ENCODE measurements at places on chromosomes 16 and 17.

GRCh38 chr17:75778861-75779249, 5.8 kb upstream of the UNK start:
- no peak for DNase-seq

DNA sequence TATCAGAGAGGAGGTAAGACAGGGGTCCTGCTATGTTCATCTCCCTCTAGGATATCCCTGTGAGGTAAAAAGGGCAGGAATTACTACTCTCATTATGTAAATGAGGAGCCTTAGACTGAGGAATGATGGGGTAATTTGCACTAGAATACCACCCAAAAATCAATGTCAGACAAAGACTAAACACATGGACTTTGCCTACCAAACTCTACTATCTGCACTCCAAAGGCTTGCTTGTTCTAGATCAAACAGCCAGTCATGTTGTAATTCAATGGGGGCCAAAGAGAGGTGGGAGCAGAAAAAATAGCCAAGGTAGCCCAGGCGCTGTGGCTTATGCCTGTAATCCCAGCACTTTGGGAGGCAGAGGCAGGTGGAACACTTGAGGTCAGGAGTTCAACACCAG, 120.7 kb downstream of the LYRM1 start:
- no peak for DNase-seq

DNA sequence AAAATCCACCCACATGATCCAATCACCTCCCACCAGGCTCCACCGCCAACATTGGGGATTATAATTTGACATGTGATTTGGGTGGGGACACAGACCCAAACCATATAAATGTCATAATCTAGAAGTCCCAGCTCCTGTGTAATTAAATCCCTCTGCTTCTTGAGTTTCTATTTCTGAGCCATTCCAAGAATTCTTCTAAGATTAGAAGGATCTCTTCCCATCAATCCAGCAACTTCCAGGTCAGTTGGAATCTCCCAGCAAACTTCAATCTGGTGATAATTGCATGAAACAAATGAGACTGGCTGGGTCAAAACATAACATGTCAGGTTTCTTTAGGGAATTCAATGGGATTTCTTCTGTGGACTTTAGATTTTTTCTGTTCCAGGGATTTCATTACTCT, 127.8 kb upstream of the CDH5 start:
- DNase-seq: no peak

- DNase-seq: no peak
These were observed 5.9 kb downstream of the CYB561 start for GRCh38 chr17:63440127-63440769.

DNA sequence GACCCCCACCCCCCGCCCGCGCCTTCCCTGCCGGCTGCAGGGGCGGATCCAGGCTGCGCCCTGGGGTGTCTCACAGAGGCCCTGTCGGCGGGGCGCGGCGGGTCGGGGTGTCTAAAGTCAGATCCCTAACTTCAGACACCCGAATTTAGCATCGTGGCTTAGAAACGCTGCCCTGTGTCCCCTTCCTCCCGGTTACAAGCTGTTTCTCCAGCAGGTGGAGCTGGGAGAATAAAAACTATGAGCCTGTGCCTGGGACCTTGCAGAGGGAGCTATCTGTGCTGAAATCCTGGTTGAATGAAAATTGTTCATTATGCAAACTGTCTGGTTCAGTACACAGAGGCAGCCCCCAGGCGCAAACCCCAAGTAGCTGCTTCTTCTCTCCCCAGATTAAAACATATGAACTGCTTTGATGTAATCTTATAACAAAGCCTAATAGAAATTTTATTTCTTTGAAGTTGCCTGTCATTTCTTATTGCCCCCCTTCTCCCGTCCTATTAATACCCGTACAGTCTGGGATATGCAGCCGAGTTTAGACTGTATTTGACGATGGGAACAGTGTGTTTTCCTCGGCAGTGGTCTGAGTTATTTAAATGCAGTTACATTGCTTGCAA, 79.0 kb downstream of the RPA1 start:
- DNase-seq: peak; percentile 96

GRCh38 chr16:30413112-30413806, 5.9 kb downstream of the ZNF771 start:
- DNase-seq: no peak

- no peak for DNase-seq
These were observed 25.0 kb downstream of the WNT3 start for GRCh38 chr17:46793541-46793940.

GRCh38 chr16:50509521-50510341, 38.5 kb upstream of the NKD1 start:
- no peak for DNase-seq

DNA sequence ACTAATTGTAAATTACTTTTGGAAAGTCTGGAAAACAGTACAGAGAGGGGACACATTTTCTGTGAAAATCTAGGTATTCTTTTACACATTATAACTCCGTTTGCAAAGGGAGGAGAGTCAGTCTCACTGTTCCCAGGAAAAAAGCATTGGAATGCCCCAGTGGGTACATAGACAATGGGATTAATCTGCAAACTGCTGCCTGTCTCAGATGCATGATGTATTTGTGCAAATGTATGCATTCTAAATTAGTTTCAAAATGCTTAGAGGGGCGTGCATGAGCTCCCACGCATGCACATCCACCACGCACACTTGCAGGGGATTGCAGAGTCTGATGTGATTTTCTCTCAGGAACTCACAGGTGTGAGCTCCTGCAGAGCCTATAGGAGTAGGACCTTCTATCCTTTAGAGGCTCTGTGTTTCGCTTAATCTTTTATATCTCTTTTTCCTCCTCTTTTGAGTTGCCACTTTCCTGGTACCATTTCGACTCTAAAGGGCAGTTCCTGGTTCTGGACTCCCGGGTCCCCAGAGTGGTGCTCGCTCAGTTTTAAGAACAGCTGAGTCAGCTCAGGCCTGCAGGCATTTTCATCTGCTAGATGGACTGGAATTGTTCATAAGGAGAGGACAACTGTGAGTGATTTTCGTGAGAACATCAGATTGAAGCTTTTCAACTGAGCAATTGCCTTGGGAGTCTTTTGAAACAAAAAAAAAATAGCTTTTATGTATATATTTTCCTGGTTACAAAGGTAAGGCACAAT, 1.1 kb downstream of the BCO1 start:
- no peak for DNase-seq

GRCh38 chr16:89411335-89411850, 79.0 kb downstream of the ANKRD11 start:
- no peak for DNase-seq

- peak; percentile 80 for DNase-seq
These were observed 679.0 kb upstream of the CA10 start for GRCh38 chr17:52837492-52837891.

DNA sequence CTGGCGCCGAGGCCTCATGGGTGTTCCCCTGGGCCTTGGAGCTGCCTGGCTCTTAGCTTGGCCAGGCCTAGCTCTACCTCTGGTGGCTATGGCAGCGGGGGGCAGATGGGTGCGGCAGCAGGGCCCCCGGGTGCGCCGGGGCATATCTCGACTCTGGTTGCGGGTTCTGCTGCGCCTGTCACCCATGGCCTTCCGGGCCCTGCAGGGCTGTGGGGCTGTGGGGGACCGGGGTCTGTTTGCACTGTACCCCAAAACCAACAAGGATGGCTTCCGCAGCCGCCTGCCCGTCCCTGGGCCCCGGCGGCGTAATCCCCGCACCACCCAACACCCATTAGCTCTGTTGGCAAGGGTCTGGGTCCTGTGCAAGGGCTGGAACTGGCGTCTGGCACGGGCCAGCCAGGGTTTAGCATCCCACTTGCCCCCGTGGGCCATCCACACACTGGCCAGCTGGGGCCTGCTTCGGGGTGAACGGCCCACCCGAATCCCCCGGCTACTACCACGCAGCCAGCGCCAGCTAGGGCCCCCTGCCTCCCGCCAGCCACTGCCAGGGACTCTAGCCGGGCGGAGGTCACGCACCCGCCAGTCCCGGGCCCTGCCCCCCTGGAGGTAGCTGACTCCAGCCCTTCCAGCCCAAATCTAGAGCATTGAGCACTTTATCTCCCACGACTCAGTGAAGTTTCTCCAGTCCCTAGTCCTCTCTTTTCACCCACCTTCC, 7.9 kb downstream of the HIRIP3 start:
- DNase-seq: no peak

DNA sequence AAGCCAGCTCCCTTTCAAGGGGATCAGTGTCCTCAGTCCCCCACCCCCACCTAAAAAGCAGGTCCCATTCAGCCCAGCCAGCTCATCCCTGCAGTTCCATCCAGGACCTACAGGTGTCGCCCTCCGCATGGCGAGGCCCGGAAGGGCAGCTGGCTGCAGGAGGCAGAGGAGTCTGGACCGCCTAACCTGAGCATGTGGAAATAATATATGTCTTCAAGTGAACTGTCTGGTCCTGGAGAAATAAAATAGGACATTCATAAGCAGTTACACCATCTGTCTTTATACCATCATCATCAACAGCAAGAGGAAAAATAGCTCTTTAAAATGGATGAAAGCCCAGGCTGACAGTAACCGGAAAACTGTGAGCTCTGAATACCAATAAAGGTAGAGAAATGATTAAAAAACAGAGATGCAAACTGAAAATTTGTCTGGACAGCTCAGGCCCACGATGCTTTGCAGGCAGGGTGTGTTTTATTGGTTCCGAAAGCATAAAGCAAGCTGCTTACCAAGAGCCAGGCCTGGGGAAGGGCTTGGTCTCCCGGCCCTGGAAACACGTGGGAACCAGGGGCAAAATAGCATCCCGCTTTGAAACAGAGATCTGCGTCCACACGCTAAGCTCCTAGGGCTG, 215.2 kb downstream of the ZFHX3 start:
- DNase-seq: peak; percentile 91

DNA sequence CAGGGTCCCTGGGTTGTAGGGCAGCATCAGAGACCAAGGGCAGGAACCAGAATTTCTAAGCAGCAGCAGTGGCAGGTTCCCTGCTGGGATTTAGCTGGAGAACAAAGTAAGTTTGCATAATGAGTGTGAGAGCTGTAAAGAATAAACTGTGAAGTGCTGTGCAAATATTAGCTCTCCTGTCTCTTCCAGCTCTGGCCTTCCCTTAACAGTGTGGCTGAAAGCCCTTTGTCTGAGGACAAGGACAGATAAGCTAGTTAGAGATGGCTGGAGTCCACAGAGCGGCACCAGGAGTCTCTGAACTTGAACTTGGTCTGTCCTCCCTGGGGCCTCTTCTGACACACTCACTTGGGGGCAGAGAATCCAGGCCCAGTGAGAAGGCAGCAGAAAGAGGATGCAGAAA, 98.2 kb upstream of the WSCD1 start:
- DNase-seq: no peak

- DNase-seq: no peak
These were observed 106.2 kb downstream of the XYLT1 start for GRCh38 chr16:17364319-17365210.

DNA sequence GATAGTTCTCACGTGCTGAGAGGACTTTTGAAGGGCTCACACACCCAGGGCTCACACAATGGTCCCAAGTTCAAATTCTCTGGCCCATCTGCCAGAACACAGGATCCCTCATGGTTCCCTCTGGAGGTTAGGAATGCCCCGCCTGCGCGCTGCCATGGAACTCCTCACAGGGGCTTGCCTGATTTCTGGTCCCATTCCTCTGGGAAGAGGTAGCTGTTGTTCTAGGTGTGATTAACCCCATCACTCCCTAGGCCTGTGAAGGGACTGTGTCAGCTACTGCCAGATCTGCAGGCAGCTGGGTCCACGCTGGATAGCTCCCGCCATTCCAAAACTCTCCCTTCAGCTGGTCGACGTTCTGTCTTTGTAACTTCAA, 2.3 kb upstream of the ARMC5 start:
- DNase-seq: no peak

GRCh38 chr17:66364508-66364907, 62.1 kb downstream of the PRKCA start:
- DNase-seq: no peak

DNA sequence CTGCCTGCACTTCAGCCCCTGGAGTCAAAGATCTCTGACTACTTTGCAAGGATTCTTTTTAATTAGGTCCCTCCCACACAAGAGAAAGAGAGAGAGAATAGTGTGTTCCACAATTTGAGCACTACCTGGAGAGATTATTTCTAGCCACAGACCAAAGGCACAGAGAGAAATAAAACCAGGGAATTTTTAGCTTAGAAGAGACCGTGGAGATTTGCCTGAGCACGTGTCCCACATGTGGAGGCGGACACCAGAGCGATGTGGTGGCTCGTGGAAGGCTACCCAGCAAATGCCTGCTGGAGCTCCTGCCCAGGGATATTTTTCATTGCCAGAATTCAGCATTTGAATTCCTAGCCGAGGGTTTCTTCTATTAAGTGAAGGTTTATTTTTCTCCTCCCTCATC, 50.6 kb downstream of the MGAT5B start:
- DNase-seq: peak; percentile 17

GRCh38 chr16:21646091-21646490, 6.3 kb downstream of the IGSF6 start:
- DNase-seq: no peak

DNA sequence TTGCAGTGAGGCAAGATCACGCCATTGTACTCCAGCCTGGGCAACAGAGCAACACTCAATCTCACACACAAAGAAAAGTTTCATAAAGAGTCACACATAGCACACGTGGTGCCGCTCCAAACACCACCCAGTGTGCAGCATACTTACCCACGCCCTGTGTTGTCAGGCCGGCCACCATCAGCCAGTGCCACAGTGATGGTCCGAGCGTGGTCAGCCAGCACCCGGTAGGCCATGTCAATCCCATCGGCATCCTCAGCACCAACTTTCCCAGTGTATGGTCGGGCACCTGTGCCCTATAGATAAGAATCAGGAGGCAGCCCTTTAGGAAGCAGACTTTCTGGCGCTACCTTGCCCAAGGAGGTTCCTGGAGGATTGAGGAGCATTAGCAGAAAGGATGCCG, 17.7 kb upstream of the EXOSC6 start:
- no peak for DNase-seq

DNA sequence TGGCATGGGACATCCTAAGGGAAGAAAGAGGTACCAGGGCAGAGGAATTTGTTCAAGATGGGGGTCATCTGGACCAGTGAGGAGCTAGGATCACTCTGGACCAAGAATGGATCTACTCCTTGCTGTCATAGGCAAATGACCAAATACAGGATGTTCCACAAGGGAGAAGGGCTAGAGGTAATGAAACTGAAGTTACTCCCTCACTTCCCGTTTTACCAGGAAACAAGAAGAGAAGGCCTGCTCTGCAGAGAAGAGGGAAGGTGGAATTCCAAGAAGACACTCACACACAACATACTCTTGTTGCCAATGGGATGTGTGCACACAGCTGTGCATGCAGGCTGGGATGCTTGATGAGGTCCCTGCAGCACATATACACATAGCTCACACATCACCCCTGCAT, 38.6 kb downstream of the NEUROD2 start:
- no peak for DNase-seq
